ENCODE measurements at places on chromosomes 16 and 17.

- no peak for DNase-seq
These were observed 19.7 kb downstream of the SEZ6 start for GRCh38 chr17:28985950-28986713.

GRCh38 chr17:7873051-7873450 is 15.2 kb downstream of the CYB5D1 start:
- no peak for DNase-seq

- DNase-seq: no peak
These were observed 69.3 kb downstream of the MYO1D start for GRCh38 chr17:32807577-32807976.

DNA sequence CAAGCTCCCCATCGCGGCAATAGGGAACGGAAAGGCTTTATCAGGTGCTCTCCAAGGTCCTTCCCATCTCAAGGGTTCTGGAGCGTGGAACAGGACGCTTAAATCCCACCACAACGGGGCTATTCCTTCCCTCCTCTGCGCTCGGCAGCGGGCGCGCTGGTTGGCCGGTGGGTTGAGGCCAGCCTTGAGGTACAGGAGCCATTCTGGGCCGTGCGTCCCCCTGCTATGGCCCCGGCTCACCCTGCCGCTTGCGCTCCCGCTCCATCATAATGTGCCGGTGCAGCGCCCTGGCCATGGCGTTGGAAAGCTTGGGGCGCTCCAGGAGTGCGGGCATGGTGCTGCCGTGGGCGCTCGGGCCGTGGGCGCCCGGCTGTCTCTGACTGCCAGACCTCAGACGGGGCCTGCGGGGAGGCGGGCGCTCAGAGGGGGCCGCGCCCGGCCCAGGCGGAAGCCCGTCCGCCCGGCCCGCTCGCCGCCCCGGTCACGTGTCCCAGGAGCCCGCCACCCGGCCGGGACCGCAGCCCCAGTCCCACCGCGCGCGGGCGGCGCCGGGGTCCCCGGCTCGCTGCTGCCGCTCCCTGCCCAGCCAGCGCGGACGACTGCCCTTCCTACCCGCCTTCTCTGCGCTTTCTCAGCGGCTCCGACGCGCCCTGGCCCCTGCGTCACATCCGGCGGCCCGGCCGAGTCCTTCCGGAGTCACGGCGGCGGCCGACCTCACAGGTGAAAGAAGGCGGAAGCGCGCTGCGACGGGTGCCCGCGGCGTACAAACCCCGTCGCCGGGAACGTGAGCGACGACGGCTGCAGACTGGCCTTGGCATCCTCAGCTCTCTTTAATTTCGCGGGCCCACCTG is at the start of gene GPS2:
Gene GPS2, minus strand, starts transcription at position 642 of the 851 bp plus-strand sequence. Its CDS starts 308 bp downstream, at position 334.
- peak; percentile 93 for DNase-seq

DNA sequence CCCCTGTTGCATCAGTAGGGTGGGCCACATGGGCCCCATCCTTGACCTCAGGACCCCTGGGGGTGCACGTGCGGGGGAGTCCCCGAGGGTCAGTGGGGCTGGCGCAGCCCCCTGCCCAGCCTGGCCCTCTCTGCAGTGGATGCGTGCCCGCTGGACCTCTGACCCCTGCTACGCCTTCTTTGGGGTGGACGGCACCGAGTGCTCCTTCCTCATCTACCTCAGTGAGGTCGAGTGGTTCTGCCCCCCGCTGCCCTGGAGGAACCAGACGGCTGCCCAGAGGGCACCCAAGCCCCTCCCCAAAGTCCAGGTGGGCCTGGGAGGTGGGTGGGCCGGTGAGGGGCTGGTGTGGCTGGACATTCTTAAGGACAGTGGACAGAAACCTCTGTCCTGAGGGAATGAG is 35.9 kb downstream of the MGAT5B start:
- DNase-seq: no peak

DNA sequence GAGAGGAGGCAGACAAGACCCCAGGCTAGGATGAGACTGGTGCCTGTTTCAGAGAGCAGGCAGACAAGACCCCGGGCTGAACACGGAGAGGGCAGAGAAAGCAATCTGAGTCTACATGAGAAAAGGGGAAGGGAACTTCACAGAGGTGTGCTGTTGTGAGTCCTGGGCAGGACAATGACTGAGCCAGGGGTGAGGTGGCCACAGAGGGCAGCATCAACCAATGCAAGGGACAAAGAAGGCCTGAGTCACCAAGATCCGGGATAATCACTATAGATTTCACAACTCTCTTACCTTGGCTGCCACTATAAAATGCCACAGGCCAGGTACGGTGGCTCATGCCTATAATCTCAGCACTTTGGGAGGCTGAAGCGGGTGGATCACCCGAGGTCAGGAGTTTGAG is 89.0 kb downstream of the SLC39A11 start:
- DNase-seq: no peak

- no peak for DNase-seq
These were observed 22.0 kb downstream of the SALL1 start for GRCh38 chr16:51129105-51129504.

- no peak for DNase-seq
These were observed 28.0 kb downstream of the BLMH start for GRCh38 chr17:30263552-30264333.

DNA sequence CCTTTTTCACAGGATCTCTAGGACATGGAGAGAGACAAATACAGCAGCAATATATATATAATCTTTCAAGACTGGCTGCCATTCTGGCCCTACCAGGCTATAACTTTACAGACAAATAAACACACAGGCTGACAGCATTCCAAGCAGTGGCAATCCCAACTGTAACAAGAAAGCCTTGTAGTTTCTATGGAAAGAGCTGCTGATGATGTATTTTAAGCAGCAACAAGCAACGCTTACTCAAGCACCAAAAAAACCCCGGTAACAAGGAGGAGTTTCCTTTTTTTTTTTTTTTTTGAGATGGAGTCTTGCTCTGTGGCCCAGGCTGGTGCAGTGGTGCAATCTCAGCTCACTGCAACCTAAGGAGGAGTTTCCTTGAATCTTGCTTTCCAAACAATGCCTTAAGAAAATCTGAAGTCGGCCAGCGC is 23.2 kb downstream of the LSM12 start:
- DNase-seq: no peak

GRCh38 chr16:20874088-20874581 is 26.0 kb downstream of the DCUN1D3 start:
- DNase-seq: no peak

DNA sequence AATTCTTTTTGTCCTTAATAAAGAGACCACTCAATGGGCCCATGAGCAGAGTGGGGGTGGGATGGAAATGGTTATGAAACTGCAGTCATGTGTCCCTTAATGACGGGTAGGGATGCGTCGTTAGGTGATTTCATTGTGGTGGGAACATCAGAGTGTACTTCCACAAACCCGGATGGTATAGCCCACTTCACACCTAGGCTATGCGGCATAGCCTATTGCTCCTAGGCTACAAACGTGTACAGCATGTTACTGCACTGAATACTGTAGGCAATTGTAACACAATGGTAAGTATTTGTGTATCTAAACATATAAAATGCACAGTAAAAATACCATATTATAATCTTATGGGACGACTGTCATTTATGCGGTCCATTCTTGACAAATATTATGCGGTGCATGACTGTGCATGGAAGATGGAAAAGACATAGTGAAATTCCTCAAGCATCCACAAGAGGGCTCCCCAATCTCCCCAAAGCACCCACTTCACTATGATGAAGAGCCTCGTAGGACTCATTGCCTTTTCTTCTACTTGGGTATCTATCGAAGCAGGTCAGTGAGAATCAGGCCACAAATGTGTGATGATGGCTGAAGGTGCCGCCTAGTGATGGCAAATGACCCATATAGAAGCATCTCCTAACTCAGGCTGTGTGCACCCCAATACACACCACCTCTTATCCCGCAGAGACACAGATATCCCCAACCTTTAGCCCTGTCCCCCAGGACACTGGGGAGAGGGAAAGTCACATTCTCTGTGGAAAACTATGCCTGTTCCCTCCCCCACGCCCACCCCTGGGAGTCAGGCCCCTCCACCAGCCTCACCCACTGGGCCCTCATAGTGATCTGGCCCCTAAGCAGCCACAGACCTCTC is 43.5 kb downstream of the TBX21 start:
- DNase-seq: peak; percentile 54

- DNase-seq: no peak
These were observed 28.3 kb downstream of the LYRM1 start for GRCh38 chr16:20928774-20929411.

GRCh38 chr17:73553311-73553710 is 90.9 kb downstream of the SDK2 start:
- DNase-seq: no peak

GRCh38 chr17:21573961-21574610 is 118.2 kb upstream of the KCNJ18 start:
- DNase-seq: peak; percentile 31

GRCh38 chr16:84450176-84450865 is 54.1 kb downstream of the MEAK7 start:
- DNase-seq: no peak

DNA sequence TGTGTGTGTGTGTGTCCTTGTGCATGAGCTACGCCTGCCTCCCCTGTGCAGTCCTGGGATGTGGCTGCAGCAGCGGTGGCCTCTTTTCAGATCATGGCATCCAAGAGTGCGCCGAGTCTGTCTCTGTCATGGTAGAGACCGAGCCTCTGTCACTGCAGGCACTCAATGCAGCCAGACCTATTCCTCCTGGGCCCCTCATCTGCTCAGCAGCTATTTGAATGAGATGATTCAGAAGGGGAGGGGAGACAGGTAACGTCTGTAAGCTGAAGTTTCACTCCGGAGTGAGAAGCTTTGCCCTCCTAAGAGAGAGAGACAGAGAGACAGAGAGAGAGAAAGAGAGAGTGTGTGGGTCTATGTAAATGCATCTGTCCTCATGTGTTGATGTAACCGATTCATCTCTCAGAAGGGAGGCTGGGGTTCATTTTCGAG is 22.5 kb downstream of the STAT5A start:
- DNase-seq: peak; percentile 55

DNA sequence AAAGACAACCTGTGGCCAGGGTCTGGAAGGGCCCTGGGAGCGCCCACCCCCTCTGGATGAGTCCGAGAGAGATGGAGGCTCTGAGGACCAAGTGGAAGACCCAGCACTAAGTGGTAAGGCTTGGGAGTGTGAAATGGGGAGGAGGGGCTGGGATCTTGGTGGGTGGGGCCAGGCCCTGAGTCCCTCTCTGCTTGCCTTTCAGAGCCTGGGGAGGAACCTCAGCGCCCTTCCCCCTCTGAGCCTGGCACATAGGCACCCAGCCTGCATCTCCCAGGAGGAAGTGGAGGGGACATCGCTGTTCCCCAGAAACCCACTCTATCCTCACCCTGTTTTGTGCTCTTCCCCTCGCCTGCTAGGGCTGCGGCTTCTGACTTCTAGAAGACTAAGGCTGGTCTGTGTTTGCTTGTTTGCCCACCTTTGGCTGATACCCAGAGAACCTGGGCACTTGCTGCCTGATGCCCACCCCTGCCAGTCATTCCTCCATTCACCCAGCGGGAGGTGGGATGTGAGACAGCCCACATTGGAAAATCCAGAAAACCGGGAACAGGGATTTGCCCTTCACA is 1.2 kb upstream of the STARD3 start:
- DNase-seq: no peak

- no peak for DNase-seq
These were observed 1.7 kb downstream of the GINS2 start for GRCh38 chr16:85686912-85687591.

DNA sequence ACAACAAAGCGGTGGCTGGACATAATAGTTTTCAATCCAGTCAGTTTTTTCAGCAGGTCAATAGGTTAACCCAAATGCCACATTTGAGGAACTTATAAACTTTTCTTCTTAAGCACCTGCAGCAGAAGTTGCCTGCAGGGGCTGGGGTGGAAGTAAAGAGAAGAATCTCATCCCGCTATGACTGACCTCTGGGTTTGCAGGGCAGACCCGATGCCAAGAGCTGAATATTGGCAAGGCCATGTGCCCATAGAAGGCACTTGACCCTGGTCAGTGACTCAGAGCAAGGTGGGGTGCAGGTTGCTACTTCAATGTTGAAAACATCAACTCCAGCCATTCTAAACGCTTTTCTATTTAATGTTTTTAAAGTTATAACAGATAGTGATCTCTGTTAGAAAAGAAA is 17.9 kb upstream of the SMPD3 start:
- DNase-seq: no peak

GRCh38 chr16:89168381-89169189 is 3.0 kb upstream of the CDH15 start:
- DNase-seq: no peak

GRCh38 chr17:65529040-65529633 is 32.3 kb downstream of the AXIN2 start:
- DNase-seq: no peak

- DNase-seq: no peak
These were observed 14.4 kb downstream of the ITFG1 start for GRCh38 chr16:47446431-47446830.

- no peak for DNase-seq
These were observed 25.4 kb downstream of the CEP131 start for GRCh38 chr17:81197409-81197795.

GRCh38 chr16:3046641-3047386 is 453 bp downstream of the MMP25 start:
- no peak for DNase-seq

GRCh38 chr17:51372345-51373004 is 112.1 kb downstream of the UTP18 start:
- DNase-seq: peak; percentile 13

- no peak for DNase-seq
These were observed 9.5 kb upstream of the PAM16 start for GRCh38 chr16:4360538-4361021.

DNA sequence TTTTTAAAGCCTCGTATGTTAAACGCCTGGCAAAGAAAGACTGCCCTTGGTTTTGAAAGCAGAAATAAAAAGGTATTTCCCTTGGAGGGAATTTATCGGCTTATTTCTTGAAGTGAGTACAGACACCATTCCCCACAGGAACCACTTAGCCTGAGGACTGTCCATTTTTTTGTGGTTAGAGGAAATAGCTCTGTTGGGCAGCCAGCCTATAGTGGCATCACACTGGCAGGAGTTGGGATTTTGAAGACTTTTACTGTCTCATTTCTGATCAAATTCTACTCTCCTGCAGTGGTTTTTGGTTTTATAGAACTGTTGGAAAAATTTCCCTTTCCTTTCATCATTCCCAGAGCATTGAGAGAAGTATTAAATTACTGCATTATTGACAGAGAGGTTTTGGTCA is 34.1 kb upstream of the CDC6 start:
- no peak for DNase-seq

DNA sequence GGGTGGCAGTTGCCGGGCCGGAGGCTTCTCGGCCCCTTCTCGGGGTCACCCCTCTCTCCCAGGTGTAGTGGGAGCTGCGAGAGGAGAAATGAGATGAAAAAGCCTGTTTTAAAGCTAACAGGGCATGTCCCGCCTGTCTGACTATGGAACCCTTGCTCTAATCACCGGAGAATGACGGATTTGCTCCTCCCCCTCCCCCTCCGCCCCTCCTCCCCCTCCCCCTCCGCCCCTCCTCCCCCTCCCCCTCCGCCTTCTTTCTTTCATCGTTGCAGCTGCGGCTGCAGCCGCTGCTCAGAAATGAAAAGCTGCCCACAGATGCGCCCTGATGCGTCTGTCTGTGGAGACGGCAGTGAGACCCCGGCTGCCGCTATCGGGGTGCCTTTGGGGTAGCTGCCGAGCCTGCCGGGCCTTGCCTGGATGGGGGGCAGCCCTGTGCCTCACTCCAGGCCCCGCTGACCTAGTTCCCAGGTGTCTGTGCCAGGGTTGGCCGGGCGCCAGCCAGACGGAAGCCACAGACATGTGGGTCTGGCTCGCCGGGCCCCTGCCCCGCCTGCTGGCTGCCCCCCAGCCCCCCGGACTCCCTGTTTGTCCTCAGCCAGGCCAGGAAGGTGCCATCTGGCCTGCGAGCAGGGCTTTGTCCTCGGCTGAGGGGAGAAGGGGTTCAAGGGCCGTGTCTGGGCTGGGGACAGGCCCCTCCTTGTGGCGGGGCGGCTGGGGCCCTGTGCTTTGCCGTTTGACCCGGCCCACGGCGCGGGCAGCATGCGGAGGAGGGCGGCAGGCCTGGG is 37.7 kb downstream of the GINS2 start:
- no peak for DNase-seq

GRCh38 chr17:3956327-3956957 is 7.8 kb downstream of the ATP2A3 start:
- DNase-seq: no peak

All from stimulated activated CD4-positive, alpha-beta T cell treated with anti-CD3 and anti-CD28 coated beads, Interleukin-4, amount 100 ng/mL, for 24 hours (primary cell).